Cerebellar cortex (tissue), 1 donor: ENCODE measurements at places on chromosomes 5 and 9.

DNA sequence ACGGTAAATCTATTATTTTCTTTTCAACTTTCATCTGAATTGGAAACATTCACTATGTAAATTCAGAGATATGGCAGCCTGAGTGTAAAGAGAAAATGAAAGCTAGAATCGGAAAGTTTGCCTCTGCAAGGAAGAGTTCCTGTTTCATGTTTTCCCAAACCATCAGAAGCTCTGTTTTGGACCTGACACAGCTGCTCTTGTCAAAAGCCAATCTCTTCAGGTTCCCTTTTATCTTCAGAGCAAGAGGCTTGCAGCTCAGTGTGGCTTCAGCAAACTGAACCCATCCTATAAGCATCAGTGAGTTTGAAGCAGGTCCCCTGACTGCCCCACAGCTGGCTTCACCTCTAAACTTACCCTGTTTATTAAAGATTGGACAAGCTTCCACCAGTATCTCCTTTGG lies 1099.7 kb downstream of the DTWD2 start:
- DNase-seq, result no peak

DNA sequence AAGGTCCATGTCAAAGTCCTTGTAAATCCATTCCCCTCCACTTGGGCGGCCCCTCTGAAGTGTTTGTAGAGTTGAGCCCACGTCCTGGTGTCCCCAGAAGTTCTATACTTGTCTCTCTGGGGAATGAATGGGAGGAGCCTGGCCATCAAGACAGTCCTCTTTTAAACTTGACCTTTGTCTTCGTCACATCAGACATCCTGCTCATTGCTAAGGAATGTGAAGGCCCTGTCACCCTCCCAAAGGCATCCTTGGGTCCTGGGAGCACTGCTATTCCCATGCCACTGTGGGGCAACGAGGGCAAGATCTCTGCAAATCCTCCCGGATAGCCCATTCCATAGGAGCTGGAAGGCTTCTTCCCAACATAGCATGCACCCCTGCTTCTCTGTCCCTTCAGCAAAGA lies 235.5 kb downstream of the SLIT3 start:
- no peak for DNase-seq

DNA sequence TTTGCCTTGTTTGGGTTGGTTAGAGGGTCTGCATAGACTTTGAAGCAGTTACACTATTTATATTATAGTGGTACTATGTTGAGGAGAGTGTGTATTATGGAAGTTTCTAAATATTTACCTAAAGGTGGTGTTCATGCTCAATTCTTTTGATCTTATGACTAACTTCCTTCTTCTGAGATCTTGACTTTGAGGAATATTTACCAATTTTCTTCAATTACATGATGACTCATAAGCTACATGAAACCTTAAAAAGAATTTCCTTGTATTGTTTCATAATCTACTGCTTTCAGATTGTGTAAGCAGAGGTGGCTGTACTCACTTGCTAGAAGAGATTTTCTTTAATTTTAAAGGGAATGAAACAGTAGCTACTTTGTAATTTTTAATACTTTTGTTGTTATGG lies 276.1 kb downstream of the TAF11L14 start:
- no peak for DNase-seq

DNA sequence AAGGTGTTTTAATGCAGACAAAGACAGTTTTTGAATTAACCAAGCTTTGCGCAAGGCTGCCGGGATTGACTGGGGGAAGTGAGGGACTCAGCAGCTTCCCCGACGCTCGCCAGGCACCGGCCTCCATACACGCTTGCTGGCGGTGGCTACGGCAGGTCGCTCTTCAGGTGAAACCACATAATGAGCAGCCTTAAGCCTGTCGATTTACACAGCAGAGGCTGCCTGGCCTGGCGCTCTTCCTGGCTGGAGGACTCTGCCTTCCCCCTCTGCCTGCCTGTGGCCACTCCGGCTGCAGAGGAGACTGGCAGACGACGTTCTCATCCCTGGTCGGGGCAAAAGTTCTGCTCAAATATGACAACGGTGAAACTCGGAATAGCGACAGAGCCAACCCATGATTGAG lies 9.0 kb upstream of the NOTCH1 start:
- no peak for DNase-seq

DNA sequence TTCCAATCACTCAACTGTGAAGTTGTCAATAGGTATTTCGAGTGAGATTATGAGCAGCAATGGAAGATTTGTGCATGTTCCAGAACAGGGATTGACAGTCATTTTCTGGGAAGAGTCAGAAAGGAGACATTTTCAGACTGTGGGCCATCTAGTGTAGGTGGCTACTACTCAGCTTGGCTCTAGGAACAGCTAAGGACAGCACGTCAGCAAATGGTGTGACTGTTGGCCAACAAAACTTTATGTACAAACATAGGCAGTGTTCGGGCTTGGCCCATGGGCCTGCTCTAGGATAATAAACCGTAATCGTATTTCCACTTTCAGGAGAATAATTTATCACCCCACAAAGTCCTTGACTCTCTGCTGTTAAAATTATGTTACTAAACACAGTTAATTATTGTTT lies 143.6 kb downstream of the ADCY2 start:
- no peak for DNase-seq

- no peak for DNase-seq
Measured at GRCh38 chr5:82257729-82258128, 20.4 kb downstream of the RPS23 start.

GRCh38 chr9:116661037-116661954 lies 25.8 kb upstream of the TRIM32 start:
- DNase-seq, result peak; percentile 89

DNA sequence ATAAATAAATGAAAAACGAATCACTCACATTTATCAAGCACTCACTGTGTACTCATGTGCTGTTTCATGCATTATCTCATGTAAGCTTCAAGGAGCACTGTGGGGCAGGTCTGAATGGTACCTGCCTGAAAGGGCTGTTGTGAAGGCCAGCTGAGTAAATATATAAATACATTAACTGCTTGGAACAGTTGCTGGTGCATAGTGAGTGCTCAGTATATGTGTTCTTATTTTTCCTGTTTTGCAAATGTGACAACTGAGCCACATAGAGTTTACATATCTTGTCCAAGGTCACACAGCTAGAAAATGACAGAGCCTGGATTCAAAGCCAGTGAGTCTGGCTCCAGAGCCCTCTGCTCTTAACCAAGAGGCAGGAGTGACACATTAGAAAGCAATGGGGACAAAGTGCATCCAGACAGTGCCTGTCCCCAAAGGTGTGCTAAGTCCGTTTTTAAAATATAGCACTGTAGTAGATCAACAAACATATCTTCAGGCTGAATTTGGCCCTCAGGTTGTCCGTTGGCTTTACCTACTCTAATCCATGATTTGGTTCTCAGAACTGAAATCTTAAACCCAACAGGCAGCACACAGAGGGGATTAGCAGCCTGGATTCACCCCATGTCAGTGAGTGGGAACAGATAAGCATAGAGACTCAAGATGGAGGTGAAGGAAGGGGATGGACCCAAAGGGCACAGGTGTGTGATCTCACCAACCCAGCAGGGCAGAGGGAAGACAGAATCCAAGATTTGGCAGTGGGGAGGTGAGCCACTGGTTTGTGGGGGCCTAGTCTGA lies 70.8 kb downstream of the WWC1 start:
- DNase-seq, result no peak

GRCh38 chr5:122420537-122421236 lies 108.7 kb downstream of the SNCAIP start:
- DNase-seq, result no peak

GRCh38 chr9:77020413-77021290 lies 1.2 kb downstream of the FOXB2 start:
- no peak for DNase-seq

DNA sequence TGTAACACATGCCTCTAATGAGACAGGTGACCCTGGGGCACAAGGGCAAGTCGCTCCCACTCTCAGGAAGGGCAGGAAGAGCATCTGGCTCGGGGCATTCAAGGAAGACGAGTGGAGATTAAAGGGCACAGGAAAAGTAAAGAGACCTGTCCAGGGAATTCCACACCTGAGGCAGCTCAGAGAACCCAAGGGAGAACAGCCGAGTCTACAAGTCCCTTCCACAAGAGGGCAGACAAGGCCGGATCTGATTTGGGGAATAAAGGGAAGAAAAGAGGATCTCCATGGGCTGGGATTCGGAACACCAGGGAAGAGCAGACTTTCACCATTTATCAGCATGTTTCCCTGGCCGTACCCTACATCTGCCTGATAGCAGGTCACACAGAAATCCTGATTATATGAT lies 28.1 kb downstream of the GPX3 start:
- DNase-seq, result no peak

DNA sequence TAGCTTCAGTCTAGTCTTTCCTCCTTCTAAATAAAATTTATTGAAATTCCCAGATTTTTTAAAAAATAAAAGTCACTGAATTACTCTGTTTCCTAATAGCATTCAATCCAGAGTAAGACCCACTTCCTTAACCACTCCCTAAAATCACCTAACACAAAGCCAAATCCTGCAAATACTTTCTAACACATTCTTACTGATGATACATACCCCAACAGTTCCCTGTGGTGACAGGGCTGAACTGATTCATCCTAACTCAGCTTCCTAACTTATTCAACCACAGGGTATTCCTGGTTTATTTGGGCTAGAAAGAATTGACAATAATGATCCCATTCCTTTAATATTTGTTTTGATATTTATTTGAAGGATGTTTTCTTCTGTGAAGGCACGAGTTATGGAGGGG lies 40.7 kb upstream of the ZNF300 start:
- peak; percentile 5 for DNase-seq

GRCh38 chr9:108850293-108850897 lies 5.4 kb downstream of the ACTL7B start:
- DNase-seq, result peak; percentile 19

- no peak for DNase-seq
Measured at GRCh38 chr5:179302499-179303185, 42.6 kb downstream of the ADAMTS2 start.

GRCh38 chr5:38556599-38557307 lies at the start of gene LIFR:
Gene LIFR, minus strand, starts transcription at chr5:38556646. Its CDS starts 25,999 bp downstream, at chr5:38530647.
- peak; percentile 69 for DNase-seq

- no peak for DNase-seq
Measured at GRCh38 chr9:92820964-92821363, 56.3 kb upstream of the BICD2 start.

- no peak for DNase-seq
Measured at GRCh38 chr5:133260715-133261114, 208.9 kb downstream of the HSPA4 start.

DNA sequence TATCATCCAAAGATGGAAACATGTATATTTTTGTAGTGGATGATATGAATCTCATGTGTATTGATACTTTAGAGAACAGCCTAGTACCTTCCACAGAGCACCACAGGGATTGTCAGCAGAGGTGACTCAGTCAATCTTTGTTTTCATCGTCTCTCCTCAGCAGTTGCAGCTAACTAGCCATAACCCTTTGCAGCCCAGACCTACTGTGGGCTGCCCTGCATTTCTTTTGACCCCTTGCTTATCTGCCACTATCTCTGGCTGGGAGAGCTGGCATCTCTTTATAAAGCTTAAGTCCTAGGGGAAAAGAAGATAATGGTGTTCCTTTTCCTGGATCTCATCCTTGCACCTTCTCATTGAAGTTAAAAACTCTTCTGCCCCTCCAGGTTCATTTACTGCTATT lies 28.7 kb downstream of the HMGCR start:
- no peak for DNase-seq

DNA sequence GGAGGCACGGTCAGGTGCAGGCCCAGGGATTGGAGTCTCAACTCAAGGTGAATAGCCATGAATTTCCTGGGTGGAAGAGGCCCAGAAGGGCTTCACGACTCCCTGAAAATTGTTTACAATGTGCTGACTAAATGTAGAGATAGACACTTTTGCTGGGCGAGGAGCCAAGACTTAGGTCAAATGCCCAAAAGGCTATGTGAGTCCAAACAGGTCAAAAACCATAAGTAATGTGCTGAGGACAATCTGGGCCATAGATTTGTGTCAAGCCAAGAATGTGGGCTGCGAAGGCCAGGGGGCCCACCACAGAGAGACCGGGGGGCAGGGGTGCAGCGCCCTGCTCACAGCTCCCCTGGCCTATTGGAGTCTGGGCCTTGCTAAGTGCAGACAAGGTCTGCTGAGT lies 197.8 kb downstream of the HSPA4 start:
- no peak for DNase-seq
